ENCODE measurements at places on chromosomes 5 and 9.

- no peak for DNase-seq
Observed at GRCh38 chr5:58958701-58959100, 375.8 kb downstream of the RAB3C start.

DNA sequence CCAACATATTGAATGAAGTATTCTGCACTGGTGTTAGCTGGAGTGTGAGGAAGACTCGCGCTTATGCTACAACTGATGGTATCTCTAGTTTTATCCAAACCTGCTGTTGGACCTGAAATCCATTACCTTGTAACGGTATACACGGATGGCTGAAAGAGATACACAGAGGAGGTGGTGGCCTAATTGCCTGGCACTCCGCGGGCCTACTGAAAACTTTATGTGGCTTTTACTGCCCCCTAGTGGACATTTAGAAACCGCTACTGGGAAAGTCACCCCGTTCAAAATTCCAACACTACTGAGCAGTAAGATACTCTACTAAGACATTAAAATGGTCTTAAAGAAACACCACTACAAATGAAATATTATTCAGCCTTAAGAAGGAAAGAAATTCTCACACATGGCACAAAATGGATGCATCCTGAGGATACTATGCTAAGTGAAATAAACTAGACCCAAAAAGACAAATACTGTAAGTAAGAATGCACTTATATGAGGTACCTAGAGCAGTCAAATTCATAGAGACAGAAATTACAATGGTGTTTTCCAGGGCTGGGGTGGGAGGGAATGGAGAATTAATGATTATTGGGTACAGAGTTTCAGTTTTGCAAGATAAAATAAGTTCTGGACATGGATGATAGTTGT is 100.4 kb downstream of the TTLL11 start:
- DNase-seq = peak; percentile 44

- peak; percentile 3 for DNase-seq
Observed at GRCh38 chr9:116589392-116590354, 97.4 kb upstream of the TRIM32 start.

GRCh38 chr9:19699756-19700155 is 89.1 kb downstream of the SLC24A2 start:
- no peak for DNase-seq

- DNase-seq = no peak
Observed at GRCh38 chr9:91025856-91026255, 224.2 kb downstream of the SYK start.

DNA sequence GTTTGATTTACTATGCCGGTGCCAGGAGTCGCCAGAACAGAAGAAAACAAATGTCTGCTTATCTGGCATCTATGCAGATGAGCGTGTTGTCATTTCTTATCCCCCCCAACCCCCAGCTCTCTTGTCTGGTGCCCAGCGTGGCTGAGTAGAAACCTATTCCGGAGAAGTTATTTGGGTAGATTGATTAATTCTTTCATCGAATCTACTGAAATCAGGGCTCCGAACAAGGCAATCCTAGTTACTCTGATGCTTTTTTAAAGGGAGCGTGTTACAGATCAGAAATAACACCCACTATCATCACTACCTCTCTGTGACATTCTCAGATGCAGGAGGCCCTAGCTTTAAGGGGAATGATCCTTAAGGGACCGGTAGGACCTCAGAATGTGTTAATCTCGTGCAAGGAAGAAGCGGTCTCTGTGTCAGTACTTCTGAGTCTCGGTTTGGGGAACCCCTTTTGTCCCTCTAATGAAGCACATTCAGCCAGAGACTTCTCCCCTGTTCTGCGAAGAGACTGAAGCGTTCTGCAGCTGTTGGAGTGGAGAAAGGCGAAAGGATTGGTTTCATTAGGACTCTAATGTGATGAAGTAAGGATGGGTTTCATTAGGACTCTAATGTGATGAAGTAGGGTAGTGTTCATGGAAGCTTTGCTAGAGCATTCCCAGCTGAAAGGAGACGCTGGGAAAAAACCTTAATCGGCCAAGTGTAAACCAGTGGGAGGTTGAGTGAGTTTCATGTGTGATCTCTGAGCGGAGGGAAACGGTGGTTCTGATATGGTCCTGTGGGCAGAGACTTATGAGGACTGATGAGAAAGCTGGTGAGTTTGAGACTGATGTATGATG is 1.5 kb downstream of the PIP5K1B start:
- DNase-seq = peak; percentile 2

GRCh38 chr5:6633469-6634245 is 417 bp downstream of the SRD5A1 start:
- DNase-seq = no peak

- no peak for DNase-seq
Observed at GRCh38 chr5:148725675-148726074, 71.3 kb upstream of the HTR4 start.

DNA sequence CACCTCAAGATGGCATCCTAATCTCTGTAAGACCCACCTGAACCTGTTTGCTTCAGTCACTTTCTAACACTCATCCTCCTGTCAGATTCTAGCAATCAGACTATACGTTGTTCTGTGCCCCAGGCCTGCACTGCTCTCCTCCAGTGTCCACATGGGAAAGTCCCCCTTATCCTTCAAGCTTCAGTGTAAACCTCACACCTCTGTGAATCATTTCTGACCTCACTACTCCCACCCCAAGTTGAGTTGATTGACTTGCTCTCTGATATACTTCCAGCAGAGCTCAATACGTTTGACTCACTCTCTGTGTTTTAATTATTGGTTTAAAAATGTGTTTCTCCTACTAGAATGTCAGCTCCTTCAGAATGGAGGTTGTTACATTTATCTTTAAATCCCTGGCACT is 240.2 kb downstream of the FBXL17 start:
- DNase-seq = no peak

- DNase-seq = no peak
Observed at GRCh38 chr9:85108229-85108628, 438.7 kb downstream of the NTRK2 start.

DNA sequence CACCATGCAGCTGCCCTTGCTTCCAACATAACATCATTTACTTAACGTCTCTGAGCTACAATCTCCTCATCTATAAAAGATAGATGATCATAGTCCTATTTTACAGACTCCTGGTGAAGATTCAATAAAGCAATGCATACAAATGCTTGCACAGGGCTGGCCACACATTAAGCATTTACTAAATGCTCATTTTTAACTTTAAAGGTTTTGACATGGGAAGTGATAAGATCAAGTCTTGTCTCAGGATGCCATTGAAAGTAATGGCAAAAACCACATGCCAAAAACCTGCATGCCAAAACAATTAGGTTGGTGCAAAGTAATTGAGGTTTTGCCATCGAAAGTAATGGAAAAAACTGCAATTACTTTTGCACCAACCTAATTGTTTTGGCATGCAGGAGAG is 181.2 kb upstream of the ADRA1B start:
- no peak for DNase-seq
